ENCODE measurements at places on chromosomes 1 and 21.

- no peak for DNase-seq
These were observed 28.5 kb downstream of the ETNK2 start for GRCh38 chr1:204123376-204123775.

DNA sequence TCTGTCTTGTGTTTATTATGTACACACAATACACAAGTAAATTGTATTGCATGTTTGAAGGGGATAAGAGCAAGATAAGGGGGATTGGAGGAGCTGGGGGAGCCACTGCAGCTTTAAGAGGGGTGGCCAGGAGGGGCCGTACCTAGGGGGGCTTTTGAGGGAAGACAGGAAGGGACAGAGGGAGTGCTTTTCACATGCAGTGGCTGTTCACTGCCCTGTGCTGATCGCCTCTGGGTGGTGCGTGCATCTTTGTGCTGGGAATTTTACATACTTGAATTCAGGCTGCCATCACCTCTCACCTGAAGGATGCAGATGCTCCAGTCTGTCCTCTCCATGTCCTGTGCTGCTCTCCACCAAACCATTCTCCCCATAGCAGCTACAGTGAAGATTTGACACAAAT is 179.5 kb downstream of the PTPRU start:
- DNase-seq, result no peak

- no peak for DNase-seq
These were observed 89.1 kb downstream of the ITSN1 start for GRCh38 chr21:33731447-33731846.

- peak; percentile 58 for DNase-seq
These were observed 28.5 kb upstream of the PLXNA2 start for GRCh38 chr1:208272713-208273112.

- DNase-seq, result no peak
These were observed 40.1 kb downstream of the CAMK2N1 start for GRCh38 chr1:20445956-20446355.

GRCh38 chr1:39102537-39103327 is 76.6 kb downstream of the NDUFS5 start:
- DNase-seq, result peak; percentile 85

DNA sequence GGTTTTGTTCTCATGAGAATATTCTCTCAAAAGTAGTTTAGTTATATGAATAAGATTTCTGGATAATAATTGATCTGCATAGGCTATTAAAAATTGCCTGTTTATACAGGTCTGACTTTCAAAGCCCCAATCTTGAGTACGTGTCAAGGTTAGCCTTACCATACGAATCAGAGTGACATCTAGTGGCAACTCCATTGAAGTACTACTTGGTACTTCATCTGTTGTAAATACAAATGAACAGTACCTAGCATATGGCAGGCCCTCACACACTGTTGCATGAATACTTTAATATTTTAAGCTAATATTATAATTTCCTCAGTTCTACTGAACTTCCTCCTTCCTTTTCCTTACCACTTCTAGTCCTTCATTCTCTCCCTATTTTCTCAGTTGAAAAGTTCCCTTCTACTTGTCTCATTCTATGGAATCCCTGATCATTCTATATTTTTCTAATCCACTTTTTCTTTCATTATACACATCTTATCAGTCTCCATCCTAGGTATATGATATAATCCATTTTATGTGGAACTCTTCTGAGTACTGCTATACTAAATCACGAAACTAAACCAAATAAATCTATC is 101.2 kb downstream of the AKT3 start:
- DNase-seq, result peak; percentile 92

All from NCI-H2171 treated with DMSO at 0.1 percent for 48 hours (cell line).